ENCODE measurements at places on chromosomes 3 and 15.
A peak's percentile ranks its signal among the peaks of the same experiment; 100 is the strongest.

- DNase-seq, result no peak
Measured at GRCh38 chr3:141901914-141902313, 25.5 kb downstream of the ATP1B3 start.

- DNase-seq, result peak; percentile 90
Measured at GRCh38 chr3:64667138-64667537, 20.7 kb downstream of the ADAMTS9 start.

DNA sequence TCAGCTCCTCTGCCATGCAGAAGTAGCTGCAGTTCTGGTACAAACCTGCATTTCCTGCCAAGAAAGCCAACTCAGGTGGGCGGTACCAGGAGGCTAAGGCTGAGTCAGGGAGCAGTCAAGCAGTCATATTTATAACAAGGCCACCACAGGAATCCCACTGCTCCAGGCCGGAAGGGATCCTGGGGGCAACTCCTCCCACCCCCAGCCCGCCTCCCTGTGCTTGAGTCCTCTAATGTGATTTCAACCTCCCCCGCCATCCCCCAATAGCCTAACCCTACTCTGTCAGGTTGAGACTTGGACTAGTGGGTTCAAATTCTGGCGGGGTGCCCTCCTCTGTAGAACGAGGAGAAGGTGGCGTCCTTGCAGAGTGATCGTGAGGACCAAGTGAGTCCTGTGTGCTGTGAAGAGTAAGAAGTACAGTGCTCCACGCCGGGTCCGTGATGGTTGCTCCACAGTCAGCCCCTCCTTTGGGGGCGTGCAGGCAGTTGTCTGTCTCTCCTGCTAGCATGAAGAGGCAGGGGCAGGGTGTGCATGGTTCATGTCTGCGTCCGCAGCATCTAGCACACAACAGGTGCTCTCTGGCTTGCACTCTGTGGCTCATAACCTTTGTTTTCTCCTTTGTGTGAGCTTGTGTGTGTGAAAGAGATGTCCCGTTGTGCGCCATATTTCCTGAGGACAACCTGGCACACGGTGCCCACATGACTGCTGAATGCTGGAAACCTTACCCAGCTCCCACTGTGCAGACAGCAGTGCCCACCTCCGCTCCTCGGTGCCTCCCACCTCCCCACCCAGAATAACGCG, 78.3 kb downstream of the SMAD6 start:
- peak; percentile 96 for DNase-seq

- no peak for DNase-seq
Measured at GRCh38 chr15:63905558-63906265, 72.0 kb upstream of the HERC1 start.

GRCh38 chr15:74274470-74275038, 38.4 kb downstream of the CCDC33 start:
- DNase-seq, result no peak

GRCh38 chr15:20280933-20281463, 260.6 kb downstream of the GOLGA6L6 start:
- DNase-seq, result no peak

DNA sequence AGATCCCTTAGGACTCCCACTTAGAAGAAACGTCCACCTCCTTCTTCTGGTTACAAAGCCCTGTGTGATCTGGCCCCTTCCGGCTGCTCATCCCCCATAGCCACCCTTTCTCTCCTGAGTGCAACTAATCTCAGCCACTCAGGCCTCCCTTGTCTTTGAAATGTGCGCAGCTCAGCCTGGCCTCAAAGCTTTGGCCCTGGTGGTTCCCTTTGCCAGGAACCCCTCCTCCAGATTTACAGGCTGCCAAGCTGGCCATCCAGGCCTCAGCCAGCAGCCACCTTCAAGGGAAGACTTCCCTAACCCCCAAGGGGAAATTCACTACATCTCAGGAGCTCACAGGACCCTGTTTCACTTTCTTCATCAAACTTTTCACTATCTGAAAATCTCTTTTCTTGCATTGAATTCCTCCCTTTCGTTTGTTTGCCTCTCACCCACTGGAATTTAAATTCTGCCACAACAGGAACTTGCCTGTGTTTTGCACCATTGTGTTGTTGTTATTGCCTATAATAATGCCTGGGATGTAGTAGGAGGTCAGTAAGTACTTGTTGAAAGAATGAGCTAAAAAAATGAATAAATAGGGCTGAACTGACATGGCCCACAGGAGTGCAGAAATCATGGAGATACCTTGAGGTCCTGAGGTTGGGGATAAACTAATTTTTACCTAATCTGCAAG, 109.5 kb upstream of the PFN2 start:
- DNase-seq, result no peak

DNA sequence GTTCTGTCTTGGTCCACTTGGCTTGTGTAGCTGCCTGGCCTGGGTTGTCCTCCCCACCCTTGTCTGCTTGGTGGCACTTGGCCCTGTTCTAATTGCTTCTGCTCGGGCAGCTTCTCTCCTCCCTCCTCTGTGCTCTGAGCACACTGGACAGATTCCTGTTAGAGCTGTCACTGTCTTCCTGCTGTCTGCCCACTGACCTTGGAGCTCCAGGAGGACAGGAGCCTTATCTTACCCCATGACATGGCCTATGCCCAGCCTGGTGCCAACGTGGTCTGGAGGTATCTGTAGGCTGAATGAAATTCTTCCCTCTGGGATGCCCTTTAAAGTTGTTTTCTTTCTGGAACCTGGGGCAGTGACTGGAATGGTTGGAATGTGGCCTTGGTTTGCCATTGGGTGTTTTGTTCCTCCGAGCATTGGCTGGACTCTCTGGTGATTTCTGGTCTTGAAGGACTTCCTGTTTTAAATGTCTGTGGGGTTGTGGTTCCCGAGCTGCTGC, 94.1 kb downstream of the FAM43A start:
- DNase-seq, result peak; percentile 68

GRCh38 chr15:20295238-20295811, 246.3 kb downstream of the GOLGA6L6 start:
- no peak for DNase-seq

GRCh38 chr15:62845241-62846126, 197.1 kb upstream of the TPM1 start:
- peak; percentile 75 for DNase-seq

DNA sequence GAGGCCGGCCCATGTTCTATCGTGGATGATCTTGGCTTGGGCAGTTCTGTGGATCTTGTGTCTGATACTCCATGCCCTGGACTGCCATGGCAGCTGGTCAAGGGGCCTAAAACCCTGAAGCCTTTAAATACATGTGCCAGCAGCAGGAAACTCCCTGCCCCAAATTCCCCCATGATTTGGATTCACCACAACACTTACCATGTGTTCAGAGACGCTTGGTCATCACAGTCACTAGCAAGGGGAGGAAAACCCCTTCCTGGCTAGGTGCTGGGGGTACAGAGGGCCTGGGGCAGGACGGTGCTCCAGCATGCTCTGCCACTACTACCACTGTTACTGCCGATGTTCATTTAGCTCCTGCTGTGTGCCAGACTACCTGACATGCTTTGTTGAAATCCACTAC, 94.4 kb downstream of the DNAJB8 start:
- DNase-seq, result no peak

DNA sequence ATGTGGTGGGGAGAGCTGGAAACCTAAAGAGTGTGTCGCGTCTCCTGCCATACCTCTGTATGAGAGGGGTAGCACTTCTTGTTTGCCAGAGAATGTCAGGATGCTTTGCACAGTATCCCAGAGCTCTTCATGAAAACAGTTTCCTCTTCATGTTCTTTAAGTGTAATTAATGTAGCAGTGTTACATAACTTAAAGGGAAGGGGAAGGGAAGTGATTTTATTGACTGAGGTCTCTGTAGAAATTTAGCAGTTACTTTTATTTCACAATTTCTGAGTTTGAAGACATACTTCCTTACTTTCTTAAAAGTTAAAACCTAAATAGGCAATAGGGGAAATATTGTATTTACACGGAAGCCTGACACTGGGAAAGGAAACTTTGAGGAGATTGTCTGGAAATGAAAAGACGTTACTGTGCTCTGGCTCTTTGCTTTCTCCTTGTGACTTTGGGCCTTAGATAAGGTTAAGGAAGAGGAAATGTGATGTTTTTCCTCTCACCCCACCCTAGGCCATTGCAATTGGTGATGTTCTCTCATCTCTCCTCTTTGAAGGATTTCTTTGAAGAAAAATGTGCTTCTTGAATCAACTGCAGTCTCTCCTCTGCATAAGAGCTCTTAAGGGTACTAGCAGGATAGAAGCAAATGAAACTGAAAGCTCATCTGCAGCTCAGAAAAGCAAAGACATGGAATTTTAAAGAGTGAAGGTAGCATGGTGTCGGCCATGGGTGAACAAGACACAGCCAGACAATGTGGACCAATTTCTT, 6.0 kb downstream of the NXPE3 start:
- DNase-seq, result no peak

DNA sequence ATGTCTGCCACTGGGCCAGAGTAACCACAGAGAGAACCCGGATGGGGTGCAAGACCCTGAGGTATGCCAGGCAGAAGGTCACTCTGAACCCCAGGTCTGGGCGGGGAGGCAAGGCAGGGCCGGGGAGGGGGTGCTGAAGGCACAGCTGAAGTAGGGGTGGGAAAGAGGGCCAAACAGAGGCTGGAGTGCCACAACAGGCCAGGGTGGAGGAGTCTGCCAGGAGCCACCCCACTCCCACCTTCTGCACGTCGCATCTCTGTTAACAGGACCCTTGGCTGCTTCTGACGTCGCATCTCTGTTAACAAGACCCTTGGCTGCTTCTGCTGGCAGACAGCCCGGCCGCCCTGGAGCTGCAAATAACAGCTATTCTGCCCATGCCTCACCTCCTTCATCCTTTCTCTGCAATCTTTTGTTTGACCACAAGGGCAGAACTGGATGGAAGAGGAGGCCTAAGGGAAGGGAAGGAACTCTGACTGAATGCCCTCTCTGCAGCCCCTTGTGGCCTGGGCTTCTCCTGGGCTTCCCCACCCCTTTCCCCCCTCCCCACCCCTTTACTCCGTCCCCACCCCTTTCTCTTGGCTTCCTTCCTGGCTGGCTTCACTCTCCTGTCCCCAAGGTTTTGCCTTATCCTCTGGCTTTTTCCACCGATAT, 20.6 kb upstream of the FBLN2 start:
- DNase-seq, result no peak

DNA sequence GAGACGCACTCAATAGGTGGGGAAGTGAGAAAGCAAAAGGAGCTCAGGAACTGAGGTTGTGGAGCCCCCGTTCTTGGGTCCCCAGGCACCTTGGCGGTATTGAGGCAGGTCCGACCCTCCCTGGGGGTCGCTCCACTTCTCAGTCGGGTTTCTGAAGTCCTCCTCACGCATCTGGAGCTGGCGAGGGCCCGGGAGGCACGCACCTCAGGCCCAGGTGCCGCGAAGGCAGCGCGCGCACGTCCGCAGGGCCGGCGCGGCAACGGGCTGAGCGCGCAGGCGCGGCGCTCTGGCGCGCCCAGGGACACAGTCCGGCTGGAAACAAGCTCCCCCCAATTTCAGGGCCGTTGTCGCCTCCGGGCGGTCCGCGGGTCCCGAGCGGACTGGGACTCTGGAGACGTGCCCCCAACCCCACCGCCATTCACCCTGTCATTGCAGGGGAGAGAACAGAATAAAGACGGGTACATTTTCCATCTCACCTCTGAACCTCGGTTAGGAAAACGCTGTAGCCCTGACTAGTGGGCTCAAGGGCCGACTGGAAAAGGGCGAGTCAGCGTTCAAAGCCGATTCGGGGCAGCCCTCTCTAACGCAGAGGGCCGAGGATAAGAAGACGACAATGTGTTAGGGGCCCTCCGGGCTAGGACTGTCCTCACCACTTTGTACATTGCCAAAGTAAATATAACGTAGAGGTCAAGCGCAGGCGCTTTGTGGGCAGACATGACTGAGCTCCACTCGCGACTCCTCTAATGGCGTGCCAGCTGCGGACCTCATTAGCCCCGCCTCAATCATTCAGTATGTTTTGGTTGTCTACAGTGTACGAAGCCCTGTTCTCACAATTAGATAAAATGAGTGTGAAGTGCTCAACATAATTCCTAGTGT, at the start of gene ZNF770:
Gene ZNF770 (minus strand): TSS at position 261 of the 876 bp plus-strand sequence. CDS start 4,853 bp downstream, outside the sequence.
- peak; percentile 35 for DNase-seq

- DNase-seq, result no peak
Measured at GRCh38 chr15:38877471-38877870, 312.9 kb upstream of the RASGRP1 start.

- no peak for DNase-seq
Measured at GRCh38 chr15:90545095-90545494, 15.4 kb downstream of the CRTC3 start.

- no peak for DNase-seq
Measured at GRCh38 chr3:126149256-126149902, 31.0 kb downstream of the ALDH1L1 start.

GRCh38 chr15:90789462-90789861, 72.3 kb downstream of the BLM start:
- no peak for DNase-seq

GRCh38 chr3:109683746-109684145, 346.4 kb upstream of the DPPA4 start:
- DNase-seq, result no peak

DNA sequence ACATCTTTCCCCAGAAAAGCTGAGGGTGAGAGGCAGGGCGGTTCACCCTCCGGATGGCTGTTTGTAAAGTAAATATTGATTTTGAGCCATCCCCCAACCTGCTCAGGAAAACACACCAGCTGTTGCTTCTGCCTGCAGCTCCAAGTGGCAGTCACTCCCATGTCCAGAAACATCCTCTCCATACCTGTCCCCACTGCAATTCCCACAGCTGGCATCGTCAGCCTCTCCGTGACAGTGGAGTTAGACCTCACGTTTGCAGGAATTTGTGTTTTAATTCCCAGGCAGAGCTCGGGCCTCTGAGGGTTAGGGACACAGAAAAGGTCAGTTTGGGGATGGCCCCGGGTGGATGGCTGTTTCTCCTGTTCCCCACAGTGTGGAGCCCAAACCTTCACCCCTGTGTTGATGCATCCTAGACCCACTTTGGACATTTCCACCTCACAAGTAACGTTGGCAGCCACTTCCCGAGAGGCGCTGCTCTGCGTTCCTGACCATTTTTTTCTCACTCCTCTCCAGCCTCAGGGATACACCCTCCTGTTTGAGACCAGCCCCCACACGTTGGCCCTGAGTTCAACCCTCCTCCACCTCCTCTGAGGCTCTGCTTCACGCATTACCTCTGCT, 11.8 kb upstream of the FAM174B start:
- DNase-seq, result no peak

DNA sequence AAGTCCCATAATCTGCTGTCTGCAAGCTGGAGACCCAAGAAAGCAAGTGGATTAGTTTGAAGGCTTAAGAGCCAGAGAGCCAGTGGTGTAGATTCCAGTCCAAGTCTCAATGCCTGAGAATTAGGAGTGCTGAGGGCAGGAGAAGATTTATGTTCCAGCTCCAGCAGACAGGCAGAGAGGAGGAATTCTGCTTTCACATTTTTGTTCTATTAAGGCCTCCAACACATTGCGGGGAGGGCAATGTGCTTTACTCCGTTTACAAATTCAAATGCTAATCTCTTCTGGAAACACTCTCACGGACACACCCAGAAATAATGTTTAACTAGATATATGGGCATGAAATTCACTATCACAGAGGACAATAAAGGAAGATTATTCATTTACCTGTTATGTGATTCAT, 54.0 kb downstream of the DPH6 start:
- peak; percentile 85 for DNase-seq

GRCh38 chr3:152209060-152209459, 59.7 kb upstream of the MBNL1 start:
- DNase-seq, result peak; percentile 19

Measured in renal cortical epithelial cell (primary cell).